ENCODE measurements at places on chromosomes 11 and 22.

- DNase-seq = no peak
Measured at GRCh38 chr11:69918231-69918937, 99.2 kb upstream of the FGF3 start.

GRCh38 chr11:6232899-6233298 is 1.5 kb downstream of the FHIP1B start:
- DNase-seq = no peak

DNA sequence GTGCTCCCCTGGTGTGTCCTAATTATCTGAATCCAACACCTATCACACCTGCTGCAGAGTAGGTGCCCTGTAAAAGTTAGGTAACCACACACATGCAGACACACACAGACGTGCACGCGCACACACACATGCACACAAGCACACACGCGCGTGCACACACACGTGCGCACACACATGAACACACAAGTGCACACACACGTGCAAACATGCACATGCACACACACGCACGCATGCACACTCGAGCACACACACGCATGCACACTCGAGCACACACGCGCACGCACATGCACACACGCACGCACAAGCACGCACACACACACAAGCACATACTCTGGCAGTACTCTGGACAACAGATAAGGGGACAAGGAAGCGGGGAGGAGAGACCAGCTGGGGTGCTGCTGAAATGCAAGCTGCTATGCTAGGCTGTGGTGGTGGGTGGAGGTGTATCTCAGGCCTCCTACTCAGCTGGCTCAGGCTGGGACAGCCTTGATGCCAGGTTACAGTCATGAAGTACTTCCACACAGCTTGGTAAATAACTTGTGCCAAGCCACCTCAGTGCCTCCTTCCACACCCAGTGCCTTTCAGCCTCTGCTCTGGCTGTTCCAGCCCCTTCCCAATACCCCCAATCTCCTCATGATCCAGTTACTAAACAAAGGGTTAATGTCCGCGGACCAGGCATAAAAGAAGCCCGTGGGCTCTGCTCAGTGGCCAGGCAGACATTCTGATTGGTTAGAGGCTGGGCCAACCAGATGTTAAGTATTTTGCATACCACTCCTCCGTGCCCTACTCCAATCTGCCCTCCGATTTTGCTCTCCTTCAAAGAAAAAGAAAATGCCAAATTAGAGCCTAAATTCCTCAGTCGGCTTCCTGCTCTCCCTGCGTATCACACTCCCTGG is 374.1 kb downstream of the TENM4 start:
- DNase-seq = no peak

GRCh38 chr22:24576778-24577177 is 16.1 kb downstream of the LRRC75B start:
- no peak for DNase-seq

DNA sequence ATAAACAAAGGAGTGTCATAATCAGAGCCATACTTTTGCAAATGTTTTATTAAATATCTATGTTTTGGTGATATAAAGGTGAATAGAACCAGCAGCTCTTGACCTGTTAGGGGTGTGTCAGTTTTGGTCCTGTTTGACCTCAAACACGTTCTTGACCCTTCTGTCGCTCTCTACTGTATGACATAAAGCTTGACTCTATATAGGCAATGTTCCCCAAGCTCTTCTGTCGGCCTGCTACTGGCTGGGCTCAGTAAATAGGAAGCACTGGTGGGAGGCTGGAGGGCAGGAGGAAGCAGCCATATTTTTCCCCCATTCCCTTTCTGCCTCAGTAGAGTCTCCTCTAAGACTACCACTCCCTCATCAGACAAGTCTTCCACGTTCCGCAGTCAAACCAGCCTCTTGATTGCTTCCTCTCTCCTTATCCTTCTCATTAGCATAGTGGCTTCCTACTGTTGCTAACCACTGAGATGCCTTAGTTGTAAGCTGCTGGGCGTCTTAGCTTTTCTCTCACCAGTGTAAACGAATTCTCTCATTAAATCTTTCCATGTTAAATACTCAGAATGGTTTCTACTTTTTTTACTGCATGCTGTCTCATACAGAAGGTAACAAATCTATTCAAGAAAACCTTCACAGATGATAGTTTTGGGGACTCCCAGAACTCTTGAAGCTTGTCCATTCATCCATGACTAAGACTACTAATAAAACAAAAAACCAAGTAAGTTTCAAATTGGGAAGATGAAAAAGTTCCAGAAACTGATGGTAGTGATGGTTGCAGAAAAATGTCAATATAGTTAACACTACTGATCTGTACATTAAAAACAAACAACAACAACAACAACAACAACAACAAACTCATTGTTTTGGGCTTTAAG is 3.3 kb downstream of the NPAT start:
- no peak for DNase-seq

DNA sequence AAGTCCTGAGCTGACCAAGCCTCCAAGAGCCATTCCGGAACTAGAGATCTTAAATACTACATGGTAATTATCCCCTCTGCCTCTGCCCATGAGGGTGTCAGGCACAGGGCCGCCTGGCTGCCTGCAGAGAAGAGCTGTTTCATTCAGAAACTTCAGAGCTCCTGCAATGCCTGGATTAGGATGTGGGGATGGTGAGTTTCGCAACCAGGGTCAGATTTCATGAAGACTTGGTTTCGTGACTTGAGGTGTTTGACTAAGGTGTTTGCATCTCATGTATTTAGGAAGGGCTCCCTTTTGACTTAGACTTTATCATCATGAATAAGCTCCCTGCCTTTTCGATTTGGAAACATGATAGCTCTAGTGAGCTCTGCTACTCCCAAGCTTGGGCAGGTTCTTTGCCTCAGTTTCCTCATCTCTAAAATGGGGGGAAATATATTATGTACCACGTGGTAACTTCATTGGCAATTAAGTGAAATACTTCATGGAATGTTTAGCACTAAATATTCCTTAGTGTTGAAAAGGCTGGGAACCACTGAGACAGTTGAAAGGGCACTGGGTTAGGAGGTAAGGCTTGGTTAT is 9.1 kb downstream of the TIMP3 start:
- no peak for DNase-seq

DNA sequence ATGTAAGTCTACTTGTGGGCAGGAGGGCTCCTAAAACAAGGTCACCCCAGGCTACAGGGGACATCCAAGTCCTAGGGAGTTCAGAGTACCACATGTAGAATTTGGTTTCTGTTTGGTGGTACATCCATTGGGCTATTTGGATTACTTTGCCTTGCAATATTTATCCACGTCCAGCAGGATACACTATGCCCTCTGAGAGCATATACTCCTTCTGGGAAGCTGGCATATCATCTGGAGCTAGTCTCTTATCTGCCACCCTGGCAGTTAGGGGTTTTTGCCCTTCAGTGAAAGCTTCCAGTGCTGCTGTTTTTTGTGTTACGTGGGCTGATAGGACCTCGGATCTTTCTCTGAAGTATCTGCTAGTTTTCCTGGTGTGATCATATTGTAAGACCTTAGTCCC is 7.3 kb downstream of the LMO2 start:
- no peak for DNase-seq

DNA sequence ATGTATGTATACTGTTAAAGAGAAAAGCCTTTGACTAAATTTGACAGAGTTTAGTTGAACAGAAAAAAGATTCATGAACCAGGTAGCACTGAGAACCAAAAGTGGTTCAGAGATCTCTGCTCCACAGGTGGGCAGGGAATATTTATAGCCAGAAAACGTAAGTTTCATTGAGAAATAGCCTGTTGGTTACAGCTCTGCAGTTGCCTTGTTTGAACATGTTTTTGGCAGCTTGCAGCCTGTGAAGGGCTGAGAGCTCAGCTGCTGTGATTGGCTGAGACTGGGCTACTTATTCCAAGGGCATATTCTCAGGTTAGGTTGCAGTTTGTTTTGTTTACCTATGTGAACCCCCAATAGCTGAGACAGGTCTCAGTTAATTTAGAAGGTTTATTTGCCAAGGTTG is 13.5 kb upstream of the ZNF74 start:
- no peak for DNase-seq

DNA sequence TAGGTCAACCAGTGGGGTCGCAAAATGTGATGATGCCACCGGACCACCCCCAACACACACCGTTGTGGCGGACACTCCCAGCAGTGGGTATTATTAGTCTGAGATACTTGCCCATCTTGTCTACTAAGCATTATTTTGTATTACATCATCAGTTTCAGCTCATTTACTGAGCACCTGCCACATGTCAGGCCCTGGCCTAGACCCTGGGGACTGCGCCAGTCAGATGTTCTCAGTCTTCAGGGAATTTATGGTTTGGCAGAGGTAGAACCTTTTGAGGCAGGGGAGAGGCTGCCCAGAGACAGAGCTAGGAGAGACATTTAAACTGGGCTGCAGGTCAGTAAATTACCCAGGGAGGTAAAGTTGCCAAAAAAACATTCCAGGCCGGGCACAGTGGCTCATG is 43.1 kb upstream of the GCAT start:
- no peak for DNase-seq

- DNase-seq = no peak
Measured at GRCh38 chr11:60912851-60913528, 968 bp upstream of the TMEM109 start.

DNA sequence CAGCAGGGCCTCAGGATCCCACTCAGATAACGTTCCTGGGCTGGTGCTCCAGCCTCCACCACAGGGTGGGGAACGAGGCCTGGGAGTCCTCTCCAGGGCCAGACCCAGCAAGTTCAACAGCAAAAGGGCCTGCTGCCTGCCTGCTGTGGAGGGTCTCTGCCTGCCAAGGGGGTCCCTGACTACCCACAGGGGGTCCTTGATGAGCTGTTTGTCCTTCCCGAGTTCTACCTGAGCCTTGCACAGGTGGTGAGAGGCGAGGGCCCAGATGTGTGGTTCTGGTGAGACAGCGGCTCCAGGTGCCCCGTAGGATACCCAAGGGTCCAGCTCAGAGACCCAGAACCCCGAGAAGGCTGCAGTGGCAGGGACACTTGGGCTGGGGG is 4.4 kb downstream of the DUSP8 start:
- no peak for DNase-seq

DNA sequence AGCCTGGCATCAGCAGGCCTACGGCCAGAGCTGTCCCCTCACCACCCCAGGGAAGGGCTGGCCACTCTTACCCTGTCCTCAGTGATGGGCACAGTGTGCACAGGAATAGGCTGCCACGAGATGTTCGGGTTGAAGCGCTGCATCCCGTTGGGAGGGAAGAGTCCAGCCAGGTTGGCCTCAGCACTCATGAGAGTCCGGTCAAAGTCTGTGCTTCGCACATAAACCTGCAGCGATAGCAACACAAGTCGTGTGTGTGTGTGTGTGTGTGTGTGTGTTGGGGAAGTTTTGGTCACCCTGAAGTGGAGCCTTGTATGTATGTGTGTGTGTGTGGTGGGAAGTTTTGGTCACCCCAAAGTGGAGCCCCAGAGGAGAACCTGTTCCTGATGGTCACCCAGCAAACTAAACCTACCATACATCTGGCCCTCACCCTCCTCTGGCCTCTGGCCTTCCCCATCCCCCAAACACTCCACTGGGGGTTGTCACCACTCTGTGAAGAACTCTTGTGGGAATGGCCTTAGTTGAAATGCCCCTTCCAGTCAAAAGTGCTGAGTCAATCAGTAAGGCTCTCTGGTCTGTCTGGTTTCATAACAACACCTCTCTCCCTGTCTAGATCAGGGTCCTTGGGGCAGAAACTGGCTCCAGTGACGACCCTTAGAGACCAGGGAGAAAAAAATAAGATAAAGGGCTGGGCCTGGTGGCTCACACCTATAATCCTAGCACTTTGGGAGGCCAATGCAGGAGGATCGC is 2.8 kb downstream of the ACP2 start:
- DNase-seq = no peak

- DNase-seq = no peak
Measured at GRCh38 chr11:100383357-100383865, 303.7 kb upstream of the ARHGAP42 start.

- DNase-seq = no peak
Measured at GRCh38 chr11:125494974-125495725, 915 bp downstream of the FEZ1 start.

DNA sequence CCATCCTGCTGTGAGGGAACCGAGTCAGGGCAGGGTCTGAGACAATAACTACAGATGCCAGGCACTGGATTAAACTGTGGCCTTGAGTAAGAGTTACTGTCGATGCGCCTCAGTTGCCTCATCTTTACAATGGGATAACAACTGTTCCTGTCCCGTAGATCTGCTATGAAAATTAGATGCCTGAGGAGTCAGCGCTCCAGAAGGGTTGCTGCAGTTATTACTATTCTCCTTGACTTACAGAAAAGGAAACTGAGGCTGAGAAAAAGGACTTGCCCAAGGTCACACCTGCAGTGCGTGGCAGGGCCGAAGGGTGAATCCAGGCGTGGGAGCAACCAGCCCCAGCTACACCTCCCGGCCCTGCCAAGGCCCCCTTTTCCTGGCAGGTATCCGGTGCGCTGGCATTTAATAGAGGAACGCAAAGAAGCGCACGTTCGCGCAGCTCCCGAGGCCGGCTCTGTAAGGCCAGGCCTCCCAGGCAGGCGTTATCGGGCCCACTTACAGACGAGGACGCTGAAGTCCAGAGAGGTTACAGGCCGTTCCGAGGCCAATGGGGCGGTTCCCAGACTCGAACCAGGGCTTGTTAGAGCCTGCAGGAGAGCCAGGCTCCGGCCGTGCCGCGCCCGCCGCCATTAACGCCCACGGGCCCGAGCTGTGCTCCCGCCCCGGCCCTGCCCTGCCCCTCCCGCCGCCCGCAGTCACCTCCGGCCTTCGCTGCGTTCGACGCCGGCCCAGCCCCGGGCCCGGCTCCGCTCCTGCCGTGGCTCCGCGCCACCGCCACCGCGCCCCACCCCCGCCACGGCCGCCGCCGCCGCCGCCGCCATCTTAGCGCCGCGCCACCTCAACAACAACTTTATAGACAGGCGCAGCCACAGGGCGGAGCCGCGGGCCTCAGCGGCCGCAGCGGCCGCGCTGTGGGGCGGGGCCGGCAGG is at the start of gene C11orf68:
C11orf68 (minus strand) TSS at position 852 of the 930 bp plus-strand sequence; CDS start at position 821, 31 bp downstream.
- DNase-seq = no peak

- no peak for DNase-seq
Measured at GRCh38 chr22:44019846-44020245, 4.3 kb upstream of the PARVB start.

GRCh38 chr11:13834463-13834862 is 128.1 kb upstream of the SPON1 start:
- DNase-seq = no peak

DNA sequence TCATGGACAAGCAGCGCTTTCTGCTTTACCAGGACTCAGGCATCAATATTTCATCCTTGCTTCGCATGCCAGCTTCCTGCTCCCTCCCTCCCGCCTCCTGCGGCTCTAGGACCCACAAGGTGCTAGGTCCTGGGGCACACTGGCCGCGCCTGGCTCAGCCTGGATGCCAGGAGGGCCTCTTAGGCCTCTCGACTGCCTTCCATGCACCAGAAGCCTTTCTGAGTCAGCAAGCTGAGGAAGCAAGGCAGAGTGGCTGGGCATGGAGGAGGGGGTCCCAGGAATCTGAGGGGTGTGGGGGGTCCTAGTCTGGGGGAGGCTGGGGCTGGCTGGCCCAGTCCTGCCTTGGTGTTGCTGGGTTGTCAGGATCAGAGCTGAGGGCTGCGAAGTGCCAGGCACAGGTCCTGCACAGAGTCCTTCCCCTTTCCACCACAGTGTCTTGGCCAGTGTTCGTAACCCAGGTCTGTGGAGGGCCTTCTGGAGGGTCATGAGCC is 61.0 kb upstream of the THY1 start:
- DNase-seq = no peak

Data from stimulated activated CD4-positive, alpha-beta T cell treated with anti-CD3 and anti-CD28 coated beads, TNF-alpha, amount 100 ng/mL, for 24 hours (primary cell).